ENCODE measurements at places on chromosomes 2 and 18.

DNA sequence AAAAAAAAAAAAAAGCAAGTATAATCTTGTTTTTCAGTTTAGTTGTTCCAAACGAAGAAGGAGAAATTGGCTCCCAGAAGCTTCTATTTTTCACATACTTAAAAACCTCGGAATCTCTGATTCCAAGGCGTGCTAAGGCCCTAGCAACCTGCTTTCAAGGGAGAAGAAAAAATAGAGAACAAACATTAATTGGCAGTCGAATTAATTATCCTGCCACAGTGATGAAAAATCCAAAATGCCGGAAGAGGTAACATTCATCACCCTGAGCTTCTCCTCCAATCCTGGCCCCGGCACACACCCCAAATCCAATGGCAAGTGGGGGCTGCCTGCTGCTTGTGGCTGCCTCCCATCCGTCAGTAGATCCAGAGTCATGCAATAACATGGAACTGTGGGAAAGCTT, 250.2 kb upstream of the CHAC2 start:
- no peak for DNase-seq

- no peak for DNase-seq
These were observed 70.2 kb downstream of the PTPRM start for GRCh38 chr18:7637269-7637668.

DNA sequence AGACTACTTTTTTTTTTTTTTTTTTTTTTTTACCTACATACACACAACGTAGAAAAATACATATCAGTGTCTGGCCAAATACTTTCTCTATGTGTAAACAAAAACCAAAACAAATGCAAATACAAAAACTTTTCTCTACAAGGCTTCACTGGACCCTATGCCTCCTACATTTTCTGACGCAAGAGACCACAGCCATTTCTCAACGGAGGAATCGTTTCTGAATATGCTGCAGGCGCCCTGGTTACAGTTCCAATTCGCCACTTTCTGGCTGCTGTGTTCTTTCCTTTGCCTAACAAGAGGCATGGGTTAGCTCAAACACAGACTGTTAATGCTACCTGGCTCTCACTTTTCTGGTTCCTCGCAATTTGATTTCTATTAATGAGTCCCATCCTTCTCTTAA, 96.4 kb downstream of the EPB41L3 start:
- no peak for DNase-seq

GRCh38 chr2:157628477-157629415, at the start of gene ACVR1C:
Gene ACVR1C, minus strand, starts transcription at chr2:157628864. Its CDS starts 220 bp downstream, at chr2:157628644.
- DNase-seq = peak; percentile 28
